ENCODE measurements at places on chromosomes 6 and 20. TPM values are rescaled to one million over a fixed set of nuclear protein-coding genes. Genes with fewer than 3 reads are reported as not detected.
A peak's percentile ranks its signal among the peaks of the same experiment; 100 is the strongest.

Gene COL9A3
- total RNA-seq = not detected

Gene TSHZ2
- 9.2 TPM for total RNA-seq

Gene MYB
- 12.6 TPM for total RNA-seq

Gene TRAPPC3L
- not detected for total RNA-seq

Gene KCNQ5
- total RNA-seq = 3.9 TPM

Gene TENT5A
- total RNA-seq = 1.9 TPM

DNA sequence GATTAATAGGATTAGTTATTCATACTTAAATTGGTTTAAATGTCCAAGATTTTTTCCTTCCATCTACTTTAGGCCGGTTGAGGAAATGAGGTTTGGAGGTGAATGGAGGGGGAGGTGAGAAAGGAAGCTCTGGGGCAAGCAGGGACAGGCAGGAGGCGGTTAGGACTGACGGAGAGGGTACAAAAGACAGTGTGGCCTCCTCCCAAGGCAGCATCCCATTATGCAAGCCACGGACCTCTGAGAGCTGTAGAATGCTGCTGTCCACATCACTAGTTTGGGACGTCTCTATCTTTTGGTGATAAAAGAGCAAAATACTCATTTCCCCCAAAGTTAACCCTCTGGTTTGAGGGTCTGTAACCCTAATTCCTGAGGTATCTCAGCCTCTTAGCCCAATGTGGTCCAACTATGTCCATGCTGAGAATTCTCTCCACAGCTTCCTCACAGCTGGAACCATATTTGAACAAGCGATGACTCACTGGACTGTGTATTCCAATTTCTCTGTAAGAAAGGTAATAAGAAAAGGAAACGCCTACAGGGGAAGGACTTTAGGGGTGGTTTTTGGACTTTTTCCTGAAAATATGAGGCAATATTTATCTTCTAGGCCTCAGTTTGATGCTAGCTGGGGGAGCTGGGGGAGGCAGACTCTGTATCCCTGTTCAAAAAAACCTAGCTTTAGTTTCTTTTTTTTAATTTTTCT, 172.2 kb downstream of the TFAP2B start:
- no peak overlapping the region for H3K27ac ChIP-seq
- H3K36me3 ChIP-seq = no peaks in the 10 kb centered on the region
- H3K27me3 ChIP-seq = no peaks in the 10 kb centered on the region
- H3K4me3 ChIP-seq = no peak overlapping the region
- no peak for DNase-seq

GRCh38 chr6:106360989-106361430, 493 bp downstream of the CRYBG1 start:
- no peak overlapping the region for H3K27ac ChIP-seq
- DNase-seq = peak; percentile 12
- H3K4me3 ChIP-seq = peak overlapping the region; percentile 64
- H3K27me3 ChIP-seq = peaks cover 54% of the 10 kb centered on the region

GRCh38 chr6:136571065-136571464, 20.8 kb upstream of the MAP7 start:
- H3K27me3 ChIP-seq = no peaks in the 10 kb centered on the region
- no peak overlapping the region for H3K27ac ChIP-seq
- no peak for DNase-seq
- no peaks in the 10 kb centered on the region for H3K4me1 ChIP-seq
- H3K36me3 ChIP-seq = peaks cover 65% of the 10 kb centered on the region

GRCh38 chr6:26124781-26125685, 37.8 kb downstream of the HFE start:
- H3K27me3 ChIP-seq = peaks cover 4% of the 10 kb centered on the region
- peaks cover 51% of the 10 kb centered on the region for H3K36me3 ChIP-seq
- H3K4me1 ChIP-seq = peaks cover 48% of the 10 kb centered on the region
- peak overlapping the region; percentile 100 for H3K4me3 ChIP-seq

DNA sequence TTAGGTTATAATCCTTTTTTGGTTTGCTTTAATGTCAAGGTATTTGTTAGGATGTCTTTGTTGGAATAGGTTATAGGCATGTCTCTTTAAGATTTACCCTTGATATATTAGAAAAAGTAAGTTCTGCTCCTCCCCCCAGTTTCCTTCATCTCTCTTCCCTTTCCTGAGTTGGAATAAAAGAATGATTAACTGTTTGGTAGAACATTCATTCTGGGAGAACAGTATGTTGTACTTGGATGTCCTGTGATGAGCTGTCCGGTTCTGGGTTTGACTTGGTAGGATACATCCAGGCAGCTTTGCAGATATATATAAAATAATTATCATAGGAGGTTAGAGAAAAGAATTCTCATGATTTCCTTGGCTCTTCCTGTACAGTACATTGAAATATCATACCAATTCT, 199.6 kb upstream of the RREB1 start:
- H3K27ac ChIP-seq = no peak overlapping the region
- no peak for DNase-seq
- peaks cover 26% of the 10 kb centered on the region for H3K27me3 ChIP-seq
- no peaks in the 10 kb centered on the region for H3K4me1 ChIP-seq
- no peak overlapping the region for H3K4me3 ChIP-seq
- H3K36me3 ChIP-seq = no peaks in the 10 kb centered on the region

DNA sequence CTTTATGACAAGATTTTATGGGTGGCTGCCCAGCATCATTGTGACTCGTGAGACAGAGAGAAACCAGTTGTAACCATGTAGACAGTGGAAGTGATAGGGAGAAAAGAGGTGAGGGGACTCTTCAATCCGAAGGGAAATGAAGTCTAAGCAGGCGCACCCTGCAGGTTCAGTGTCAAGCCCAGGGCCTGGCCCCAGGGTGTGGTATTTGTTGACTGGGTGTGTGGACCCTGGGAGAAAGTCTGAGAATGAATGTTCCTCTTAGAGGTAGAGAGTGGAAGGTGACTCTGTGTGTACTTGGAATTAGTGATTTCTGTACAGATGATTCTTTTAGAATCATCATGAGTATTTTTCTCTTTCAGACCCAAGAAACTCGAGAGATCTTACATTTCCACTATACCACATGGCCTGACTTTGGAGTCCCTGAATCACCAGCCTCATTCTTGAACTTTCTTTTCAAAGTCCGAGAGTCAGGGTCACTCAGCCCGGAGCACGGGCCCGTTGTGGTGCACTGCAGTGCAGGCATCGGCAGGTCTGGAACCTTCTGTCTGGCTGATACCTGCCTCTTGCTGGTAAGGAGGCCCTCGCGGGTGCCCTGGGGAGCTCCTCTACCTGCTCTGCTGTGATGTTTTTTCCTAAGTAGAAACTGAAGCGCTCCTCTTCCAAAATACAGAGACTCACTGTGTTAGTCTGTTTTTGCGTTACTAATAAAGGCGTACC, 68.0 kb downstream of the PTPN1 start:
- H3K4me3 ChIP-seq = no peak overlapping the region
- DNase-seq = no peak
- H3K27ac ChIP-seq = no peak overlapping the region
- no peaks in the 10 kb centered on the region for H3K27me3 ChIP-seq
- H3K4me1 ChIP-seq = peaks cover 19% of the 10 kb centered on the region

- DNase-seq = no peak
- H3K4me3 ChIP-seq = no peak overlapping the region
- no peaks in the 10 kb centered on the region for H3K36me3 ChIP-seq
- H3K27me3 ChIP-seq = no peaks in the 10 kb centered on the region
- no peak overlapping the region for H3K27ac ChIP-seq
Observed at GRCh38 chr6:83472767-83473166, 39.6 kb upstream of the PRSS35 start.

DNA sequence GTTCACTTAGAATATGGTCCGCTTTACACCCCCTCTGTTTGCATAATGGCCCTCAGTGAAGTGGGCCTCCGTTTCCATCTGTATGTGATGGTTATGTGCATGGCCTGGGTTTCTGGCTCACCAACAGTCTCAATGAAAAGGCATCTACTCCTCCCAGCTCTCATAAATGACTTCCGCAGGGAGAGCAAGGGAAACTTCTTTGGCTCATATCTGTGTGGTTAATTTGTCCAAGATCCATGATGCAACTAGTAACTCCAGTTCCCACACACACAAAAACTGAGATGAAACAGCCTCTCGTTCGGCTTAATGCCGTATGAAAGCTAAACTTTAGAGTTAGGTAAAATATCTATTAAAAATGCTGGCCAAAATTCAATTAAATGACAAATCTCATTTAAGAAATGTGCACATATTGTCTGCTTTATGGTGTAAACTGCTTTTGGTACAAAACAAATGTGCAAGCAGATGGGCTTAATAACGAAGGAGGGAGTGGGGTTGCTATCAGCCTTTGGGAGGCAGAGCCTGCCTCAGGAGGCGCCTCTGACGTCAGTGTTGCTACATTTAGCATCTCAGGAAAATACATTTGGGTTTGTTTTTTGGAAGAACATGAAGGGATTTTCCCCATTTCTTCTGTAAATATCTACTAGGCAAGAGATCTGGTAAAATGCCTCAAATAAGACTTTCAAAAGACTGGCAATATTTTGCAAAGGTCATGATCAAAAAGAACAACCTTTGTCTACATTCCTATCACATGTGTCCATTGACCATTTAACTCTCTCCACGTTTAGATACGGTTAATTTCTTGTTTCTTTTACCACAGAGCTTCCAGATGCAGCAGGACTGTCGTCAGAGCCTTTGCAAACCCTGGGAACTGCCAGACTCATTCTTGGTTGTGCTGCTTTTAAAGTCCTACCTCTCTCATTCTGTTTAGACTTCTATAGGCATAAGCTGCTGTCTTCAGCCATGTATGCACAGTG, 96.8 kb downstream of the ARMC2 start:
- H3K27ac ChIP-seq = peak overlapping the region; percentile 61
- H3K4me1 ChIP-seq = peaks cover 53% of the 10 kb centered on the region
- no peak for DNase-seq
- no peak overlapping the region for H3K4me3 ChIP-seq
- no peaks in the 10 kb centered on the region for H3K27me3 ChIP-seq
- peaks cover 14% of the 10 kb centered on the region for H3K36me3 ChIP-seq

- peaks cover 29% of the 10 kb centered on the region for H3K4me1 ChIP-seq
- peak overlapping the region; percentile 48 for H3K27ac ChIP-seq
- H3K36me3 ChIP-seq = no peaks in the 10 kb centered on the region
Observed at GRCh38 chr20:24317224-24317623, 152.2 kb upstream of the SYNDIG1 start.

- no peak overlapping the region for H3K4me3 ChIP-seq
- peaks cover 6% of the 10 kb centered on the region for H3K4me1 ChIP-seq
- H3K27me3 ChIP-seq = no peaks in the 10 kb centered on the region
Observed at GRCh38 chr6:57085471-57085870, 4.5 kb upstream of the ZNF451 start.

DNA sequence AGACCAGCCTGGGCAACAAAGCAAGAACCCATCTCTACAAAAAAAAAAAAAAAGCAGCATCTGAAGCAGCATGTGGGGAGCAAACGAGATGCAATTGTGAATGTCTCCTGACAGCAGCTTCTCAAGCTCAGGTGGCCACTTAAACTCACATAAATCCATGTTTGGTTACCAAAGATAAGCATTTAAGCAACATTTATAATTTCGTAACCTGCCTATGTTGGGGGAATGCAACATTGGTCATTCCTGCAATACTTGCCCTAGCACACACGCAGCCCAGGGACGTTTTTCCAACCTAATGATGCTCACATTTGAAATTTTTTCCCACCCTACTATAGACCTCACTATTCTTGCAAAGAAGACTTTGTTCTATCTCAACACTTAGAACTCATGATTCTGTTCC, 113.3 kb downstream of the ZFP64 start:
- H3K27ac ChIP-seq = no peak overlapping the region
- no peak overlapping the region for H3K4me3 ChIP-seq
- no peak for DNase-seq
- H3K4me1 ChIP-seq = peaks cover 5% of the 10 kb centered on the region
- no peaks in the 10 kb centered on the region for H3K27me3 ChIP-seq

GRCh38 chr6:41424370-41425058, 89.1 kb downstream of the NCR2 start:
- no peak overlapping the region for H3K27ac ChIP-seq
- DNase-seq = peak; percentile 82
- H3K4me1 ChIP-seq = peaks cover 6% of the 10 kb centered on the region
- H3K27me3 ChIP-seq = peaks cover 28% of the 10 kb centered on the region
- H3K4me3 ChIP-seq = no peak overlapping the region

DNA sequence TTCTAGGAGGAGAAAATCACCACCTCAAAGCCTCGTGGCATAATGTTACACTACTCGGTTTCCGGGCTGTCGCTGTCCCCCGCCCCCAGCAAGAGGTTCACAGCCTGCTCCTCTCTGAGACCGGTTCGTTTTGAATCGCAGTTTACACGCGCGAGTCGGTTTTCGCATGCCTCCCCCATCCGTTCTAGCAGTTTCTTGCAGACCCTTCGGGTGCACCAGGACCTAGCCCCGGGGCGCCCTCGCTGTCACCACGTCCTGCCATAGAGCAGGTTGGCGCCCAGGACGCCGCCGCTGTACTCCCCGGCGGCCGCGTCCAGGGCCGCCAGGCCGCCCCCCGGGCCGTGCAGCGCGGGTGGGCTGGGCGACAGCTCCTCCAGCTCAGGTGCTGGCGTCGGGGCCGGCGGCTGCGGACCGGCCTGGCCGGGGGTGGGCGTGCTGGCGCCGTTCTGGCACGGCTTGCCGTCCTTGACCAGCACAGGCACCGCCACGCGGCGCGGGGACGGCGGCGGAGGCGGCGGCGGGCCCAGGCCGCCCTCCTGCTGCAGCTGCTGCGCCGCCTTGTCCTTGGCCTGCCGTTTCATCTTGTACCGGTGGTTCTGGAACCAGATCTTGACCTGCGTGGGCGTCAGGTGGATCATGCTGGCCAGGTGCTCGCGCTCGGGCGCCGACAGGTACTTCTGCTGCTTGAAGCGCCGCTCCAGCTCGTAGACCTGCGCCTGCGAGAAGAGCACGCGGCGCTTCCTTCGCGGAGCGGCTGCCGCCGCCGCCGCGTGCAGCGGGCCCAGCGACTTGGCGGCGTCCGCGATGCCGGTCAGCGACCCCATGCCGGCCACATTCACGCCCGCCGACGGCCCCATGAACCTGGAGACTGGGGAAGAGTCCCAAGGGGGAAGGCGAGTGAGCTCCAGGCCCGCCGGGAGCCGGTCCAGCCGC, 1.4 kb downstream of the NKX2-4 start:
- peak; percentile 64 for DNase-seq
- peaks cover 13% of the 10 kb centered on the region for H3K36me3 ChIP-seq
- peak overlapping the region; percentile 63 for H3K27ac ChIP-seq
- peak overlapping the region; percentile 62 for H3K4me3 ChIP-seq
- peaks cover 78% of the 10 kb centered on the region for H3K27me3 ChIP-seq

GRCh38 chr6:8066108-8066507, 1.9 kb upstream of the BLOC1S5 start:
- H3K27ac ChIP-seq = peak overlapping the region; percentile 95
- H3K36me3 ChIP-seq = peaks cover 15% of the 10 kb centered on the region
- H3K27me3 ChIP-seq = no peaks in the 10 kb centered on the region

GRCh38 chr20:14780508-14780907, 443.1 kb upstream of the FLRT3 start:
- no peaks in the 10 kb centered on the region for H3K27me3 ChIP-seq
- no peaks in the 10 kb centered on the region for H3K4me1 ChIP-seq
- DNase-seq = no peak
- H3K36me3 ChIP-seq = no peaks in the 10 kb centered on the region
- no peak overlapping the region for H3K27ac ChIP-seq

DNA sequence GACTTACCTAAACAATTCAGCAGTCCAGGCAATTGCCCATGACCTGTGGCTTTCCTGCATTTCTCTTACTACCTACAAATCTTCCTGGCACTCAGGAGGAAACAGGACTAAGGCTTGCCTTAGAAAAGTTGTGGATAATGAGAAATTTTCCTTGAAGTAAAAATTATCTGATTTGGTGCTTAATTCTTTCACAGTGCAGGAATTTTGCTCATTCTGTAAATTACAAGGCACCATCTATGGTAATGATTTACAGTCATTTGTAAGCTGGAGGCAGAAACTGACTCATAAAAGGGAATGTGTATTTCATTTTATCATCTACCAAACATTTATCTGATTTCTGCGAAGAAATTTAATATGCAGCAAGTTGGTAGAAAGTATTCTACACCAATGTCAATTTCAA, 211.5 kb upstream of the FKBP1C start:
- no peak for DNase-seq
- no peaks in the 10 kb centered on the region for H3K27me3 ChIP-seq
- no peaks in the 10 kb centered on the region for H3K36me3 ChIP-seq
- no peak overlapping the region for H3K4me3 ChIP-seq
- no peaks in the 10 kb centered on the region for H3K4me1 ChIP-seq
- no peak overlapping the region for H3K27ac ChIP-seq
